ENCODE measurements at places on chromosomes 11 and 22.
A peak's percentile ranks its signal among the peaks of the same experiment; 100 is the strongest.

DNA sequence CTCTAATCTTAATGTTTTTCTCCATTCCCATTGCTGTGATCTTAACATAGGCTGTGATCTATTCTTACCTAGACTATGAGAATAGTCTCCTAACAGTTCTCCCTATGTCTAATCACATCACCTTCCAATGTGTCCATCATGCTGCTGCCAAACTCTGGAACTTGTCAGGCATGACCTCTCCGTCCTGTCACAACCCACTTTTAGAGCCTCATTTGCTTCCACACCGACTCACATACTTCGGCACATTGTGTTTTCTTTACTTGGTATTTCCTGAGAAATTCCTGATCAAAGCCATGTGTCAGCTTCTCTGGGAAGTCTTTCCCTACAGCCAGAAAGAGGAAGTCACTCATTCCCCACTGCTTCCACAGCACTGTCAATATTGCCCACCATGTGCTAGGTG, 40.5 kb upstream of the BIRC3 start:
- no peak for DNase-seq

DNA sequence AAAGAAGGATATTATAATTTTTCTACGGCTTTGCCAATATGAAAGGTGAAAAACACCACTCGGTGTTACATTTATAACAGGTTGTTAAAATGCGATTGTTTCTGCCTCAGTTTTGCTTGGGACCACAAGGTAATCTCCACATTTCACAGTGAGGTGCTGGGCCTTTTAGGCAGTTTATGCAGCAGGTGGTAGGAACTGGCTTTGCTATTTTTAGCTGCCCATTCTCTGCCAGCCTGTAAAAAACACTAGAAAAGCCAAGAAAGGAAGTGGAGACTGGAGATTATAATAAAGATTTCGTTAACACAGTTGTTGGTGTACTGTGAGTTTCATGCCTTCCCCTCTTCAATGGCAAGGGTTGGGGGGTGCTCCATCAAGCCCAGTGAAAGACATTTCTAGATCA, 8.0 kb upstream of the MRPL16 start:
- peak; percentile 61 for DNase-seq

DNA sequence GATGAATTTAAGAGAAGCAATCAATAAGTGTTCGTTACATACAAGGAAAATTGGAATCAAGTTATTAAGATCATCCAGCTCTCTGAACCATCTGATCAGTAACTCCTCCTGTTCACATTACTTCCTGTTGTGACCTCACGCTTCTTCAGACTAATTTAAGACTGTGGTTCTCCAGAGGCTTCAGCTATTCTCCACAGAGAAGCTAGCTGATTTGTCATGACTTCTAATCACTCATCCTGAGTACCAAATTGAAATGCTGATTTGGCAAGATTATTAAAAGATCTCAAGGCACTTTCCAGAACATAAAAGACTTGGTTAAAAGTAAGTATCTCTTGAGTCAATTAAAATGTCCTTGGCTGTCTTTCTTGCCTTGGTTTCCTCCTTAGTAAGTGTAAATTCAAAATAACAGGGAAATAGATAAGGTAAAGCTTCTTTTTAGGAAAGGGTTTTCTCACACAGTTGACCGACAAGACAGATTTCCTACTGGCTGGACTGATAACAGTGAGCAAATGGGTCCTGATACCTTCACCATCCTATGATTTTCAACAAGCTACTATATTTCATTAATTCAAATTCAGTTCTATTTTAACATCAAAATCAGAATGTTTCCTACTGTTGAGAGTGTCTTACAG, 38.5 kb downstream of the GAB2 start:
- no peak for DNase-seq

DNA sequence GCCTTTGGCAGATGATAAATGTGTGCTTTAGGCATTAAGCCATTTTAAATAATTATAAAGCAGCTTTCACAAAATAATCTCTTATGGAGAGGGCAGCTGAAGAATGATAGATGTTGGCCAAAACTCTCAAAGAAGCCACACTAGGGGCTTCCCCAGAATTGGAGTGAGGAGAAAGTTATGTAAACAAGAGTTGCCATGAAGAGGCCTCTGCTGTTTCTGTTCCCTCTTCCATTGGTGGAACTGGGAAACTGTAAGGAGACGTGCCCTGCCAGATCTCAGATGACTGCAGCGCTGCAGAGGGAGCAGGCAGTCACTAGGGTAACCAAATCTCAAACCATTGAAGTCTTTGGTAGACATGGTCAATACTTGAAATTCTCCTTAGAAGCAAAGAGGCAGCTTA, 19.4 kb upstream of the APLP2 start:
- DNase-seq = no peak

GRCh38 chr11:35559949-35560348, 34.5 kb upstream of the PAMR1 start:
- DNase-seq = no peak

- DNase-seq = no peak
Measured at GRCh38 chr11:14852571-14853177, 39.4 kb downstream of the CYP2R1 start.

DNA sequence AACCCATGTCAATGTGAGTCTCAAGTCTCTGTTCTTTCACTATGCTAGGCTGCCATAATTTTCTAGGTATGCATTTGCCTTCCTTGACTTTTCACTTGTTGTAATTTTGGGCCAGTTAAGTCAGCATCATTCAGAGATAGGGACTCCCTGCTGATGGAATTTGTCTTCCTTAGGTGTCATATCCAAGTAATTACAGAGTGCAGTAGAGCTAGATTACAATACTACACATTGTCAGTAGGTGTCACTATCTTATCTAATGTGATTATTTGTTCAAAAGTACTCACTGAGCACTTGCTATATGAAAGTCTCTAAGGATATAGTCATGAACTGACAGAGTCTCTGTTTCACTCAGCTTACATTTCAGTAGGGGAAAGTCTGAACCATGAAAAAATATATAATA, 25.0 kb upstream of the SYN3 start:
- DNase-seq = no peak

DNA sequence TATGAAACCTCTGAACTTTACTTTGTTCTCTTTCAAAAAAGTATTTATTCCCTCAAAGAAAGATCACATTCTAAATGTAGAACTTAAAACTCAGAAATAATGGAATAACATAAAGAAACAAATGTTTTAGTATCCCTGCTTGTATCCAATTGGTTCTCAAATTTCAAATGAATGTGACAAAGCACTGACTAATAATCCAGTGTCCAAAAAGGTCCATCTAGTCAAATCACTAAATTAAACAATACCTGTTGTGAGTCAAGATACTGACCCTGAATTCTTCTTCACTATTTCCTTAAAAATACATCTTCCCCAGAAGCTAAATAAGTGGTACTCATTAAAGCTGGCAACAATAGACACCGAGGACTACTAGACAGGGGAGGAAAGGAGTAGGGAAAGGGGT, 313.1 kb downstream of the SBF2 start:
- DNase-seq = no peak

GRCh38 chr11:69983897-69984438, 94.1 kb upstream of the ANO1 start:
- DNase-seq = no peak

DNA sequence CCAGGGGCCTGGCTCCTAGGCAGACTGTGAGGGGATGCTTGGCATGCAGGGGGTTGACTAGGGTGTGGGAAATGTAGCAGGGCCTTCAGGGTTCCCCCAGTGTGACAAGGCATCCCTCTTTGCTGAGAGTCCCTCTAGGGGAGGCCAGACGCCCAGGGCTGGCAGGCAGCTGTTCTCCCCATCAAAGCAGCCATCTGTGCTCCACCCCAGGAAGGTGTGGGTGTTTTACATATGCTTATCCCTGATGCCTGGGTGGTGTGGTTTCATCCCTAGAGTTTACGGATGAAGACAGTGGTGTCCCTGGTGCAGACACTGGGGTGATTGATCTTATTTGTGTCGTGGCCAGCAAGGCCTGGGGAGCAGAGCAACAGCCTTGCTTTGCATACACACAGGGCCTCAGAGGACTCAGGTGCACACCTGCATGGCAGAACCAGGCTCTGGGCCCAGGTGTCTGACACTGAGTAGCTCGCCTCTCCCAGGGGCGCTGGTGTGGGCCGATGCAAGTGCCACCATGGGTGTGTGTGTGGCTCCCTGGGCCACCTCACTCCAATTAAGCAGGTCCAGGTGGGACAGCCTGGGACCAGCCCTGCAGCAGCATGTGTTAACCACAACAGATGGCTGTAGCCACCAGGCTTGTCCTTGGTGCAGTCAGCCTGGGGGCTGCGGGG, 74.2 kb downstream of the MED15 start:
- DNase-seq = no peak

All from T-helper 2 cell (primary cell).